ENCODE measurements at places on chromosomes 13 and 19. TPM values are rescaled to one million over a fixed set of nuclear protein-coding genes. Genes with fewer than 3 reads are reported as not detected.

Gene LYPD4
- not detected for total RNA-seq

Gene FGF21
- not detected for total RNA-seq

Gene RDH8
- total RNA-seq: not detected

Gene SULT2A1
- not detected for total RNA-seq

Gene CACNA1A
- total RNA-seq: under 0.01 TPM

Gene FGF9
- total RNA-seq: not detected

Gene ODAD3
- 0.09 TPM for total RNA-seq

Gene DHDH
- not detected for total RNA-seq

Gene SOX1
- total RNA-seq: not detected

Gene MYBPC2
- total RNA-seq: under 0.01 TPM
